ENCODE measurements at places on chromosomes 2 and 18.
A peak's percentile ranks its signal among the peaks of the same experiment; 100 is the strongest.

- no peak for DNase-seq
Measured at GRCh38 chr18:67916097-67916496, 399.6 kb upstream of the DSEL start.

- DNase-seq: no peak
Measured at GRCh38 chr2:28653892-28654662, 97.6 kb upstream of the PPP1CB start.

GRCh38 chr2:234952270-234953115, 676 bp downstream of the SH3BP4 start:
- DNase-seq: peak; percentile 42

GRCh38 chr2:209472871-209473270, 49.0 kb downstream of the MAP2 start:
- DNase-seq: no peak

DNA sequence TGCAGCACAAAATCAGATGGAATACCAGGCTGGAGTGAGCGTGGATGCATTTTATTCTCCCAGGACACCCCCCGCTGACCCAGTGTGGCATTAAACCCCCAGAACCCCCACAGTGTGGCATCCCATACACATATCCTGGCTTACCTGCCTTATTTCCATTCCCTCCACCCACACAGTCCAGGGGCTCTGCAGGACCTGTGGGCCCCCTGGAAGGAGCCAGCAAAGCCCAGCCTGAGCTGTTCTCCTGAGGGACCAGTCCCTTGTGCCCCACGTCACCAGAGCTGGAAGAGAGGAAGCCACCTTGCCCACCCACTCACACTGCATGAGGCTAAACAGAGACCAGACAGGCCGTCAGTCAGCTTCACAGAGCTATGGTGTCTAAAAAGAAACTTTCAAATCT, 20.1 kb downstream of the ST8SIA5 start:
- no peak for DNase-seq

DNA sequence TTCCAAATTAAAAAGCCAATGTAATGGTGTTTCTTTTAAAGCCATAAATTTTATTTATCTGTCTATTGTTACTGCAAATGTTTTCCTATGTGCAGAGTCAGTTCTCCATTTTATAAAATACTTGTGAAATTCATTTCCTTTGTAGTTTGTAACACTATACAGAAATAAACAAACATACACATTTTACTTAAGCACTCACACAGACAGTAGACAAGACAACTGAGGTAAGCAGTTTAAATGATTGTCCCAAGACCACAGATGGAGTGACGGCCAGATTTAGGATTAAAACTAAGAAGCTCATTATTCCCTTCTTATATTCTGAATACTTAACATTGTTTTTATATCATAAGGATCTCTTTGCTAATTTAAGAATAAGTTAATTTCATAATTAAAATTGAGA, 100.9 kb downstream of the BAZ2B start:
- DNase-seq: no peak

DNA sequence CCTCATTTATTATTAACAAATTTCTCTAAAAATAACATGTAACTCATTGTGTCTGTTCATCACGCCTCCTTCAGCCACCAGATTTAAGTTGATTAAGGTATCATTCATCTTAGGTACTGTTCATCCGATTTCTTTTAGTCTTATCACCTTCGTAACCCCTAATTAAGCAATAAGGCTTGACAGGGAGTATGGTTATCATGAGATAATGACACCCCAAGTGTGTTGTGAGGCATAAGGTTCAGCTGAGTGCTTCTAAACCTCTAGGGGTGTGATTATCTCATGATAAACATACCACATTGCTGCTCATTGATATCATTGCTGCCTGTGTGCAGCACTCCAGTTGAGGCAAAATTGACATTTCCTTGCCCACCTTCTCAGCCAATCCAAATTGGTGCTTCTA, 158.9 kb upstream of the BOD1L2 start:
- no peak for DNase-seq

DNA sequence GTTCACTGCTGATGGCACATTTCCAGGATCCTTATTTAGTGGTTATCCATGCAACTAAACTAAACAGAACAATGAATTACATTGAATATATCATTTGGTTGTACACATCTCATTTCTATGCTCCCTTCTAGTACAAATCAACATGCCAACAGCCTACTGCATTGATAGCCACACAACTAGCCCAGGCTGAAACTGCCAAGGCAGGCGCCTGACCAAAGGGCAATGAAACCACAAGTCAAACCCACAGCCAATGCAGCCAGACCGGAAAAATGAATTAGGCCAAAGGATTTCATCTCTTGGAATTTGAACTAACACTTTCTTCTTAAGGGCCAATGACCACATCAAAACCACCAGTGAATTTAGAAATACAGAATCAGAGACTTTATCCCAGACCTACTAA, 196.4 kb downstream of the NOL4 start:
- no peak for DNase-seq

GRCh38 chr2:138381373-138381772, 120.2 kb upstream of the SPOPL start:
- DNase-seq: no peak

- no peak for DNase-seq
Measured at GRCh38 chr2:233101816-233102215, 41.7 kb downstream of the INPP5D start.

GRCh38 chr2:148745151-148745851, 100.8 kb downstream of the EPC2 start:
- DNase-seq: no peak

DNA sequence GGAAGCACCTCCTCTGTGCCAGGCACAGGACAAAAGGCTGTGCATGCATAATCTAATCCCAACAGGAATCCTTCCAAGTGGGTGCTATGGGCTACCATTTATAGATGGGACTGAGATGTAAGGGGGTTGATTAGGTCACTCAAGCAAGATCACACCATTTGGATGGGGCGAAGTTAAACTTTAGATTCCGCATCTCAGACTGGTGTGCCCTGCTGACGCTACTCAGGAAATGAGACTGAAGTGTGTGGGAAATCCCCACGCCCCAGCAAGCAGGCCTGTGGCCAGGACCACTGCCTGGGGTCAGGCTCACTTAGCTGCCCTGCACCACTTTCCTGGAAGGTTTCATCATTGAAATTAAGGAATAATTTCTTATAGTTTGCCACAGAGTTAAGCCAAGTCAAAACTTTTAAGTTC, 70.5 kb upstream of the PPP1CB start:
- DNase-seq: no peak

GRCh38 chr2:47083886-47084687, 71.0 kb downstream of the STPG4 start:
- DNase-seq: no peak

DNA sequence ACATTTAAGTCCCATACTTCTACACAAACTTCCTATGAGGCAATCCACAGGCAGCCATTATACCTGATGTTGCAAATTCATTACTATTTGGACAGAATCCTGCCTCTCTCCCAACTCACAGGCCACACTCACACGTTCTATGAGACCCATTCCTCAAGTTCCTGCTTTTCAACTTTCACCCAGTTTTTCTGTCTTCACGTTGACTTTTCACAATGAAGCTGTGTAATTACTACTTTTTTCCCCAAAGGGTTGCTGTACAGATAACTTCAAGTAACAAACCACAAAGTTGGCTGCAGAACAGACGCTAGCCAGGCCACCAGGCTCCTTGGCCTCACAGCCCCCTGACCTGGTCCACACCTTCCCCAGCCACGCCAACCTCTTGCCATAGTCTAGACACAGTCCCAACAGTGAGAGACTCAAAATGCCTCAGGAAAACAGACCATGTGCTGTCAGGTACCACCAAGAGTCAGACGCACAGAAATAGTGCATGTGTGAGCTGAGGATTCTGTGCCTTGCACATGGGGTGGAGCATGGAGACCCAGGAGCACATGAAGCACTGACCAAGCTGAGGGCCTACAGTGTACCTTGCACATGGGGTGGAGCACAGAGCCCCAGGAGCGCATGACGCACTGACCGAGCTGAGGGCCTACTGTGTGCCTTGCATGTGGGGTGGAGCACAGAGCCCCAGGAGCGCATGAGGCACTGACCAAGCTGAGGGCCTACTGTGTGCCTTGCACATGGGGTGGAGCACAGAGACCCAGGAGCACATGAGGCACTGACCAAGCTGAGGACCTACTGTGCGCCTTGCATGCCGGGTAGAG, 61.0 kb downstream of the EIPR1 start:
- DNase-seq: no peak

- no peak for DNase-seq
Measured at GRCh38 chr2:46859482-46859881, 56.1 kb downstream of the MCFD2 start.

GRCh38 chr2:62144689-62145477, 51.0 kb upstream of the B3GNT2 start:
- DNase-seq: no peak

DNA sequence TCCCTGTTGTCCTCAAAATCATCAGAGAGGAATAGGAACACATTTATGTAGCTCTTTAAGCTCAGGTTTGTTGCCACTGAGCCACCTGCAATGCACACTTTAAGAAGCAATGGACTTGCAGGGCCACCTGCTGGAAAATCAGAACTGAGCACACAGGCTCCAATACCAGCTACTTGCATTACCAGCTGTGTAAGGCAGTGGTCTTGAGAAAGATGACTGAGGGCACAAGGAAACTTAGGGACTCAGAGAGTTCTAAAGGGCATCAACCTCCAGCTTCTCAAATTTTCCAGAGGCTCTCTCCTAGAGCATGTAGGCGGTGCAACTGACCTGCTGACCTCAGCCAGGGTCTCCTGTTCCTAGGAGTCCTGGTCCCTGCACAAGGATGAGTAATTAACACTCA, 2.5 kb upstream of the CNDP2 start:
- DNase-seq: peak; percentile 49

DNA sequence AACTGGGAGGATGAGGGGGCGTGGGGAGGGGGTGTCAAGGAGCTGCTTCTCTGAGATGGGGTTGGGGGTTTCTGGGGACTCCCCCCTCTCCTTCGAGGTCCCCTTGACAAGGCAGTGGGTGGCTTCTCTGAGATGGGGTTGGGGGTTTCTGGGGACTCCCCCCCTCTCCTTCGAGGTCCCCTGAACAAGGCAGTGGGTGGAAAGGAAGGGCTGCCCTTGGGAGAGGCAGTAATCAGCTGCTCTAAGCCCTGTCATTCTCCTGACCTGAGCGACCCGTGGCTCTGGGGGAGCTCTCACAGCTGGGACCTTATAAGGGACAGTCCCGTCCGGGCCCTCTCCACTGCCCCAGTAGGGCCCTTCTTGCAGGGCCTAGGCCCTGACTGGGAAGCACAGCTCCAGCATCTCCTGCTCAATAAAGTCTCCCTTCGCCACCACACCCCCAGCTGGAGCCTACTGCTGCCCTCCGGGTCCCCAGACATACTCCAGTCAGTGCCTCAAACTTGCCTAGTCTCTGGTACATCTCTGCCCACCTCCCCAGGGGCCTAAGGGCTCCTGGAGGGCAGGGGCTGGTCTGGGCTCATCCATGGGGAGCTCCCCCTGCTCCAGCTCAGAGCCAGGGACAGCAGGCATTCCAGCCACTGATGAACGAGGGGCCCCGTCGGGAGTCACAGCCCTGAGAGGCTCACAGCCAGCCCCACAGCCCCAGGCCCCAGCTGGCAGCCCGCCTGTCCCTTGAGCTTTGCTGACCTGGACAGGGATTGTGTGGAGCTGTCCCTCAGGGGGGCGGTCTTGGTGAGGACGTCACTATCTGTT, 2.8 kb downstream of the GAREM2 start:
- no peak for DNase-seq

GRCh38 chr2:178277741-178278197, 83.5 kb downstream of the OSBPL6 start:
- DNase-seq: peak; percentile 36

DNA sequence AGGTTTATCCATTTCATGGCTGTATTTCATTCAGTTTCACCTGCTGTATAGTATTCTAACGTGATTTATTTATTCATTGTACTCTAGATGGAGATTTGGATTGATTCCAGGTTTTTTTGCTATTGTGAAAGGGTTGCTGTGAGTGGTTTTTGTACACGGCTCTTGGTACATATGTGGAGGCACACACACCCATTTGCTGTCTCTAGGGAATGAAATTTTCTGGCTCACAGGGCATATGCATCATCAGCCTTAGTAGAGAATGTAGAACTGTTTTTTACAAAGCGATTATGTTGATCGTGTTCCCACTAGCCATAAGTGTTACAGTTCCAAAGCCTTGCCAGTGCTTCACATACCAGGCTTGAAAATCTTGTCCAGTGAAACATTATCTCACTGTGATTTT, 5.1 kb downstream of the SPTBN1 start:
- no peak for DNase-seq

DNA sequence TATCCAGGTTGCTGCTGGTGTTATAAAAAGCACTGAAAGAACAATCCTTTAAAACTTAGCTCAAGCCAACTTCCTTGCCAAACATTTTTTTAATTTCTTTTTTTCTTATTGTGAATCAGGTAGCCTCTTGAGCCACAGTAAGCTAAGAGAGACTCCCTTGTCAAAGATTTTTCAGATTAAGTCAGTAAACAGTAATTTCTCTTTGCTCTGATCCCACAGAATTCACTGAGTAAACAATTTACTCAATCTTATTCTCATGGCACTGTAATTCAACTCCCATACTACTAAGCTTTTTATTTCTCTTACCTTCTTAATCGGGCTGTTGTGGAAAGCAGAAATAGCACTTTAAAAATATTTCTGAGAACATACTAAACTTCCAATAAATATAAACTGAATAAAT, 82.7 kb downstream of the C2orf74 start:
- no peak for DNase-seq

- no peak for DNase-seq
Measured at GRCh38 chr2:236124182-236124893, 43.8 kb downstream of the GBX2 start.

DNA sequence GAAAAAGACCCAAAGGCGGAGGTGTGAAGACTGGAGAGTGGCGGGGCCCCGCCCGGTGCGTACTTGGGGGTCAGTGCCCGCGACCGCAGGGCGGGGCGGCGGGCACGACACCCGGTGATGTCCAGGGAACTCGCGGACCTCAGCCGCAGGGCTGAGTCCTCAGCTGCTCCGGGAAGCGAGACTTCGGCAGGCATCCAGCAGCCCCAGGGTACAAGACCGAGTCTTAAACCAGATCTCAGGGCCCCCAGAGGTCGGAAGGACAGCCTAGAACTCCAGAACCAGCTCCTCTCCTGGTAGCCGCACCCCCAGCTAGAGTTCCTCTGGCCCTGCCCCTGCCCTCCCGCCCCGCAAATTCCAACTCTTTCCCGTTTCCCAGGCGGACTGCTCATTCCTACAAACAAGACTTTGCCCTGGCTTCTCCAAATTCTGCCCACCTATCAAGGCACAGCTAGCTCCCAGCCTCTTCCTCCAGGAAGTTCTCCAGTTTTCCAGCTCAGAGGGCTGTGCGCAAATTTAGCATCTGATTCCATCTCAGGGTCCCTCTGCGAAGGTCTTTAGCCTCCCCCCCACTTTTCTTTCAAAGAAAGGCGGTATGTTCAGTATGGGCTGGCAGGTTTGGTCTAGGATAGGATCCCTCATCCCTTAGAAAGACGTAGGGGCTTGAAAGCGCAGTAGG, 26.0 kb upstream of the NOTO start:
- DNase-seq: peak; percentile 57

- peak; percentile 65 for DNase-seq
Measured at GRCh38 chr18:3454365-3455089, 4.6 kb downstream of the TGIF1 start.

DNA sequence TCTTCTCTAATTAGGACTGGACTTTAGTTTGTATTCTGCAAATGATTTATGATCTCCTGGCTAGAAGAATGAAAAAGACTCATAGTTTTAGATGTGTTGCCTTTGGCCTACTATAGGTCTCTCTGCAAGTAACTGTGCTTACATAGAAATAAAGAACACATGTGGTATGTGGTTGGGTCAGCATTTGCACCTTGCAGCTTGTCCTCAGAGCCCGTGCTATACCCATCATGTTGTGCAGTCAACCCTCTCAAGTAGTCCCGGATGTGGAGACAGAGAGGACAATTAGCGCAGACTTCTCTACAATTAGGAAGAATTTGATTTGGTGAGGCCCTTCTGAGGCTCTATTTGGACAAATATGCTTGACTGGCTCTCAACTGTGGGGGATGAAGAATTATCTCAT, 203.7 kb upstream of the ITGA4 start:
- DNase-seq: no peak
